ENCODE measurements at places on chromosomes 16 and 17.

GRCh38 chr16:1272453-1273198 lies 16.8 kb downstream of the TPSD1 start:
- no peak for DNase-seq

- peak; percentile 76 for DNase-seq
Measured at GRCh38 chr17:14672830-14673229, 371.9 kb downstream of the HS3ST3B1 start.

DNA sequence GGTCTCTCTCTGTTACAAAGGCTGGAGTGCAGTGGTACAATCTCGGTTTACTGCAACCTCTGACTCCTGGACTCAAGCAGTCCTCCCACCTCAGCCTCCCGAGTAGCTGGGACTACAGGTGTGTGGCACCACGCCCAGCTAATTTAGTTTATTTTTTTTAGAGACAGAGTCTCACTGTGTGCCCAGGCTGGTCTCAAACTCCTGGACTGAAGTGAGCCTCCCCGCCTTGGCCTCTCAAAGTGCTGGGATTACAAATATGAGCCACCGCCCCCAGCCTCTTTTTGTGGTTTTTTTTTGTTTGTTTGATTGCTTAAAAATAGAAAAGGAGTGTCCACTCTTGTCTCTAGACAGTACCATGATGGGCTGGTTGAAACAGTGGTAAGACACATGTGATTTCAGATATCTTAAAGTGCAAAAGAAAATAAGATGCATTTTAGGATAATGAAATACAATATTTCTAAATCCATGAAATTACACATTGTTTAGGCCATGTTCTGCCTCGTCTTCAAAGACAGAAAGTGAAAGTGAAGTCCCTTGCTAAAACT lies 27.4 kb downstream of the KIAA0513 start:
- no peak for DNase-seq

DNA sequence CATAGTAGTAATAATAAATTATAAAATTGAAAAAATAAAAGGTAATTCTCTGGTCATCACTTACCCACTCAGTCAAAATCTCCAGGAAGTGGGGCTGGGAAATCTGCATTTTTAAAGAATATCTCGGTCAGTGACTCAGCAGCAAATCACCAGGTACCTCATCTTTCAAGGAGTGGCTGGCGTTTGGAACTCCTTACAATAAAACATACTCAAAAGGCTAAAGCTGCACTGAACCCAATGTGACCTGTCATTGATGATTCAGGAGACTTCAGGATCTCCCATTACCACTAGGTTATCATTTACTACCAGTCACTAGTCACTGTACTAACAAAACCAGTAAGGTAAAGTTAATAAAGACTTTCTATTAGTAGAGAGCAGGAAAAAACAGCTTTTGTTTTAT lies 21.5 kb upstream of the RFFL start:
- DNase-seq = no peak

- no peak for DNase-seq
Measured at GRCh38 chr16:2776500-2777139, 460 bp downstream of the ELOB start.

Data from islet precursor cell (in vitro differentiated cells).